ENCODE measurements at places on chromosomes 3 and 15.

- DNase-seq = no peak
These were observed 683.3 kb upstream of the CADM2 start for GRCh38 chr3:84275532-84275931.

- no peak for DNase-seq
These were observed 53.6 kb downstream of the PAK2 start for GRCh38 chr3:196793246-196793645.

- no peak for DNase-seq
These were observed 139.7 kb upstream of the BNIP2 start for GRCh38 chr15:59828861-59829260.

GRCh38 chr3:13884851-13885703 lies 5.2 kb upstream of the WNT7A start:
- no peak for DNase-seq

DNA sequence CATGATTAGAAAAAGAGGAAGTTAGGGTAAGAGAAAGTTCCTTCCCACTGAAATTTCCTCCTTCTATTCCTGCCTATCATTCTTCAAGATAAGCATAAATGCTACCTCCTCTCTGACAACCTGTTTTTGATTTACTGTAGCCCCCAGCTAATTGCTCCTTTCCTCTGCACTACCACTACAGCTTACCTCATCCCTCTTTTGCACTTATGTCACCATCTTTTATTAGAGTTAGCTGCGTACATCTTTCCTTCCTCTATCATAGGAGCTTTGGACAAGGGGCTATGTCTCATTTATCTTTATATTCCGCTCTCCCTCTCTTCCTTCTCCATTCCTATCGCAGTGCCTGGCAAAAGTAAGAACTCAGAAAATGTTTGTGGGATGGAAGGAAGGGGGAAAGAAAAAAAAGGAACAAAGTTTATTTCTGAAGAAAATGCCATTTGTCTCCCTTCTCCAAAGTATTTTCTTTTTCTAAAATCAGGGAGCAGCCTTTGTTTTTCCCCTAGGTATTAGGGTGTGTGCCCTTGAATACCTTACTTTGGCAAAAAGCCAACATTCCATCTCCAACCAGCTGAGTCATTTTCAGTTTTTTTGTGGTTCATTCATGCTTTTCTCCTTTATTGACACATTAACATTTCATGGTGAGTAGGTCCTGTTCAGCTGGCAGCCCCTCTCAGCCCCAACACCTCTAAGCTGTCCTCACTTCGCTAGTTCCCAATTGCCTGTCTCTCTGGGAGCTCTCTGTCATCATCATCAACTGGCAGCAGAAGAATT lies 87.6 kb upstream of the SOX2 start:
- DNase-seq = no peak

DNA sequence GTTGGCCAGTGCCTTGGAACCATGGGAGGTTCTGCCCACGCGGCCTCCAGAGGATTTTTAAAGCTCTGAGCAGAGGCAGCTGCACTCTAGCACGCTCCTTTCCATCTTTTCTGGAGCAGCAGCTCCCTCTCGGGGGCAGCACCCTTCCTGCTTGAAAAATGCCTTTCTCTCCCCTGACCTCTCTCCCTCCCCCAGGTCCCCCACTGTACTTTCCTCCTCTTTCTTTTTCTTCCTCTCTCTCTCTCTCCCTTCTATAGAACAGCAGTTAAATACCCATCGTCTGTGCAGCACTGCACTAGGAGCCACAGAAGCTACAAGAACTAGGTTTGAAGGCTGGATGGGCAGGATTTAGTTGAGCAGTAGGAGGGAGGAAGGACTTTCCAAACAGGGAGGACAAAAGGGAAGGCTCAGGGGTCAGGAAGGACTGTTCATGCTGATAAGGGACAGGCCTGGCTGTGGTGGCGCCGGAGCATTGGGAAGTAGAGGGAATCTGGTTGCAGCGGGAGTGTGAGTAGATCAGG lies 4.4 kb downstream of the ALPK3 start:
- DNase-seq = no peak

DNA sequence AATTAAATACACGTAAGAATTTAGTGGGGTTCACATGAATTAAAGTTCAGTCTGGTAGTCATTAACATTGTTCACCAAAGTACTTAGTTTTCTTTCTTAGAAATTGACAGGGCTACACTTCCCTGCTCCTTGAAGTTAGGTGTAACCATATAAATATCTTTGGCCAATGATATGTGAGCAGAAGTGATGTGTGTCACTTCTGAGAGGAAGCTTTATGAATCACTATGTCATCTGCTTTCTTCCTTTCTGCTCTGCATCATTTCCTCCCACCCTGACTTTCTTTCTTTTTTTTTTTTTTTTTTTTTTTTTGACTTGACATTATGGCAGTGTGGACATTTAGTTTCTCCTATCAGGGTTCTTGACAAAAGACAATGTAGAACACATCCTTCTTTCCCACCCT lies 156.2 kb upstream of the COL8A1 start:
- no peak for DNase-seq

GRCh38 chr3:113143353-113143752 lies 68.0 kb upstream of the BOC start:
- DNase-seq = no peak

DNA sequence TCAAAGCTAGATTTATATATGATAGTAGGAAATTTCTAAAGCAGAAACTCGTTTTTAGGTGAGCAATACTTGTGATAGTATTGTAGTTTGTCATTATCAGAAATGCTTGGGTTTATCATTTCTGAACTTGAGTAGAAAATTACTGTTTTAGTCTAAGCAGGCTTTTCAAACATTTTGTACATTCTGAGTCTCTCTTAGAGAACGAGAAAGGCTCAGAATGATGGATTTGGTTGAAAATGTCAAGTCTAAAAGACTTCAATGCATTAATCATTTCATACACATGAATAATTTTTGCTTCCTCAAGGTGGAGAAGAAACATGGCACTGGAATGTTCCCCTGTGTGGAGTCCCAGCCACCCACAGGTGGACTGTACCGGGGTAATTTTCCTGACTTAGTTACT lies 387.1 kb downstream of the NAALADL2 start:
- no peak for DNase-seq

- DNase-seq = no peak
These were observed 42.9 kb downstream of the PCSK6 start for GRCh38 chr15:101446518-101447167.

DNA sequence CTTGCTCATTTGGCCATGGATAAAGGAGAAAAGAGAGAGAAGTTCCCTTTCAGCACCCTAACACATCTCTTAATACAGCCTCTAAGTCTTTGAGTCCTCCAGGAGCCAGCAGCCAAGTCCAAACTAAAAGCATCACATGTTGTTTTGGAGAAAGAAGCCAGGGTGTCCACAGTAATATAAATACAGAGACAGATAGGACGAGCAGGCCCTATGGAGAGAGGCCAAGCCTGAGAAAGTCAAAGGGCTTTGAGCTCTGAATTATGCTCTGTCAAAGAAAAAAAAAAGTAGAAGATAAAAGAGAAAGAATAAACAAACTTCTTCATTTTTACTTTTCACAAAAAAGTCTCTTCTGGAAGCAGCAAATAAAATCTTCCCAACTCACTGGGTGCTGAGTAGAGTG lies 92.4 kb upstream of the THBS1 start:
- no peak for DNase-seq

DNA sequence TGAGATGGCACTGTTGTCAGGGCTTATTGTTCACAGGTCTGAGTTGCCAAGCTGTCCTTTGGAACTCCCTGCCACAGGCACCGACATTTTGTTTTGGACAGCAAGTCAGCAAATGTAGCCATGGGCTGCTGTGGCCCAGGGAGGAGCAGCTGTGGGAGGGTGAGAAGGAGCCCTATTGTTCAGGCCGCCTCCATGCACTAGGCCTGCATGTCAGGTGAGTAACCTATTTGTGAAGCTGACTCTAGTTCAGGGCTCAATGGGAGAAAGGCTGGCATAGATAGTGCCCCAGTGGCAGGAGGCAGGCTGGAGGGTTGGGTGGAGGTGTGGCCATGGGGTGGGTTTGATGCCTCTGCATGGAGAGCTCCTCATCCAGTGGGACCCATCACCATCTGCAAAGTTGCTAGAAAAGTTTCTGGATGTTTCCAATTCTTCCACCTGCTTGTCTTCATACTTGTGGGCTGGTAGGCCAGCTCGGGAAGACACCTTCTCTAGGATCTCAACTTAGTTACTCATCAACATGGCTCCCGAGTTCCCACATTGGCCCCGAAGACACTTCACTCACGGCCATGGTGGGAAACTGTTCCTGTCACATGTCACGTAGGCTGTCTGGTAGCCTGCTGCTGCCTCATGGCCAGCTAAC lies 19.5 kb downstream of the AMOTL2 start:
- DNase-seq = no peak

- DNase-seq = no peak
These were observed 52.4 kb downstream of the ONECUT1 start for GRCh38 chr15:52737720-52738119.

DNA sequence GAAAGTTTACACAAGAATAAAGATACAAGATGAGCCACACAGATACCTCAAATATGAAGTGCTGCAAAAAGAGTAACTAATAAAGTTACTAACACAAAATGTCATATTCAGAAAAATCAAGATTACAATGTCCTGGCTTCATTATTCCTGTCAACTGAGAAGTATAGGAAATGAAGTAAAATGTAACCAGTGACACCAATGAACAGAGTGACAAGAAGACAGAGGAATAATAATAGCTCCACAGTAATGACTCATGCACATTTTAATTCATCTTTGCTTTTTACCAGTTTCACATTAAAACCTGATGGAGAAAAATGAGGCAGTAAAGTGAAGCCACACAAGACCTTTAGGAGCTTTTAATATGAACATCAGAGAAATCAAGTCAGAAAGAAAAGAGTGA lies 214.1 kb downstream of the ZBBX start:
- no peak for DNase-seq

DNA sequence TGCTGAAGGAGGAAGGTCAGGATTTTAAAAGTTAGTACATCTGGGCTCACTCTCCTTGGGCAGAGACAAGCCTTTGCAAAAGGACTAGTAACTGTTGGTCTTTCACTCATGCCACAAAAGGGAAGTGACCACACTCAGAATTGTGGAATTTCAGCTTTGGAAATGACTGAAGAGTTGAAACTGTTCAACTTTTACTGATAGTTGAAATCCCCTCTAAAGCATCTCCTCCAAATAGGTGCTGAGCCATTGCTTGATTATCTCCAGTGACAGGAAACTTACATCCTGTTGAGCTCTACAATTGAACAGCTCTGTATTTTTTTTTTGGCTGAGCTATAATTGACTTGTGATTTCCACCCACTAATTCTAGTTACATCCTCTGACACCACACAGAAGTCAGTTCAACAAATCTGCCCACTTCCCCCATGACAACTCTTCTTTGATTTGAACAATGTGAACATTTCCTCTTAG lies 254.8 kb upstream of the TPRG1 start:
- no peak for DNase-seq

GRCh38 chr3:157865352-157866000 lies 240.7 kb downstream of the SHOX2 start:
- peak; percentile 27 for DNase-seq

GRCh38 chr3:38297537-38297936 lies 15.4 kb downstream of the SLC22A14 start:
- no peak for DNase-seq

DNA sequence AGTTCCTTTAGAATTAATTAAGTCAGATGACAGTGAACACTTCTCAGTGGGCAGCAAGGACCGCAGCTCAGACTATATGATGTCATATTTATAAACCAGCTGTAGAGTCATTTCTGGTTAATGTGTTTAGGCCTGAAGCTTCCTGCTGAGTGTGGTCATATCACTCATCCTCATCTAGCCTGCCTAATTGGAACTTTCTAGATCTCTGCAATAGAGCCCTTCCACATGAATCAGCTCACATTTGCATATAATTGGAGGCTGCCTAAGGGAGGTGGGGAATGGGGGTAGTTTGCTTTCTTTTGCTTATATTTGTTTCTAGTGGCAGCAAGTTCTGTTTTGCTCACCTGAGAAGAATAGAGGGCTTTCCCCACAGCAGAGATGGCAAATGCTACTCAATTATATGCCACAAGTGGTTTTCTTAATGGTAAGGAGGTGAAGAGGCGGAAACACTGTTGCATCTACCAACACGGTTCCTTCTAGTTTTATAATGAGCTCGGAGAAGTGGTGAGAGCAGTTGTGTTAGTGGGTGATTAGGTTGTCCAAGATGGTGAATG lies 148.1 kb downstream of the KLHL25 start:
- no peak for DNase-seq

DNA sequence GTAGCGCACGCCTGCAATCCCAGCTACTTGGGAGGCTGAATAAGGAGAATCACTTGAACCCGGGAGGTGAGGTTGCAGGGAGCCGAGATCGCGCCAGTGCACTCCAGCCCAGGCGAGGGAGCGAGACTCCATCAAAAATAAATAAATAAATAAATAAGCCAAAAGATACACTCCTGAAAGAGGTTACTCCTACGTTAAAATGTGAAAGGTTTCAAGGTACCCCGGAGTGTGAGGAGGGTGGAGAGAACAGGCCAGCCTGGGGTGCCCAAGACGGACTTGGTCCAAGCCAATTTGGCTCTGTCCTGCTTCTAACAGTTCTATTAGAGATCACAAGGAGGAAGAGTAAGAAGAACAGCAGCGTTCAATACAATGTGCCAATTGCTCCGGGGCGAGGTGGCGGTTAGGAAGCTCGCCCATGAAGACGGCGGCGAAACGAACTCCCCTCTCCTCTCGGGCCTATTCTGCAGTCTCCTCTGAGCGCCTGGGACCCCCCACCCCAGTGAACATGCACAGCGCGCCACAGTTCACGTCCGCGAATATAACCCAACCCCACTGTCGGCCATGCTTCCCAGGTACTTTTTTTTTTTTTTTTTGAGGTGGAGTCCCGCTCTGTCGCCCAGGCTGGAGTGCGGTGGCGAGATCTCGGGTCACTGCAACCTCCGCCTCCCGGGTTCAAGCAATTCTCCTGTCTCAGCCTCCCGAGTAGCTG lies 942 bp downstream of the ELP6 start:
- DNase-seq = peak; percentile 15

GRCh38 chr3:71072287-71072686 lies 511.2 kb downstream of the FOXP1 start:
- DNase-seq = no peak

- DNase-seq = no peak
These were observed 323.4 kb downstream of the CHST2 start for GRCh38 chr3:143442814-143443447.

- DNase-seq = no peak
These were observed 109.6 kb upstream of the UMPS start for GRCh38 chr3:124620600-124621063.

DNA sequence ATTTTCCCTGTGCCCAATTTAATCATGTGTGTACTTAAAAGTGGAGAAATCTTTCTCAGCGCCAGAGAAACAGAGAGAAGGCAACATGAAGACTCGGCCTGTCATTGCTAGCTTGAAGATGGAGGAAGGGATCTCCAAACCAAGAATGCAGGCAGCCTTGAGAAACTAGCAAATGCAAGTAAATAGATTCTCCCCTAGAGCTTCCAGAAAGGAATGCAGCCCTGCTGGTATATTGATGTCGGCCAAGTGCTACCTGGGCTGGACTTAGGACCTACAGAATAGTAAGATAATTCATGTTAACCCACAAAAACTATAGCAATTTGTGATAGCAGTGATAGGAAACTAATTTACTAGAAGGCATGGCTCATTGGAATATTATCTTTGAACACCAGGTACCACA lies 150.9 kb upstream of the ABI3BP start:
- DNase-seq = no peak
